IPS DF 6.9 (cell line): ENCODE measurements at places on chromosomes 1 and 21.

DNA sequence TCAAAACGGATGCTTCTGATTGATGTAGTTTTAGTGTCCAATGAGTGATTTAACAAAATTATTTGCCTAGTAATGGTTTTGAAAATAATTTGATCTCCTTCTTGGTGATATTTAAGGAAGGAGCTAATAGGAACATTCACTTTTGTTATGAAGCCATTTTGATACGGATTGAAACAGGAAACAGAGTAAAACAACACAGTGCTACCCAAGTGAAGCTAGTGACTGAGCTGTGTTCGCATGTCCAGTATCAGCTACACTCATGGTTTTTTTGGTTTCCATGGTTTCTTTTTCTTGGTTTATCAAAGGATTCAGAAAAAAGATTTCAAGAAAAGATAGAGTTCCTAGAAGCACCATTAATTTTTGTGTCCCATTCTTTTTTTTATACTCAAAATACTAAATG lies 40.1 kb upstream of the PLEKHO1 start:
- no peak for DNase-seq

DNA sequence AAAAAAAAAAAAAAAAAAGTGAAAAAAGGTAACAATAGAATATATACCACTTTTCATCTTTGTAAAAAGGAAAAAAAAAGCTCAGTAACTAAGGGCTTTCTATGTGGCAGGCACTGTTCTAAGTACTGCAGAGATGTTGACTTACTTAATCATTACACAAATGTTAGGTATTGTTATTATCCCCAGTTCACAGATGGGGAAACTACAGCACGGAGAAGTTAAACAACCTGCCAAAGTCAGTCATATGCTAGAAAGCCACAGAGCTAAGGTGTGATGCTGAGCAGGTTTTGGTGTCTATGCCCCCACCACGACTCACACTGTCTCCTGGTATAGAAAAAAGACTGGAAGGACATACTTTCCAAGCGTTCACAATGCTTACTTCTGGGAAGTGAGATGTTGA lies 6.6 kb upstream of the PNRC2 start:
- no peak for DNase-seq

- no peak for DNase-seq
Observed at GRCh38 chr1:193256019-193256418, 69.6 kb upstream of the B3GALT2 start.

- no peak for DNase-seq
Observed at GRCh38 chr1:66443793-66444192, 90.2 kb upstream of the SGIP1 start.

GRCh38 chr1:66439031-66439740 lies 94.8 kb upstream of the SGIP1 start:
- DNase-seq = no peak

- no peak for DNase-seq
Observed at GRCh38 chr1:66334318-66334717, 199.6 kb upstream of the SGIP1 start.

DNA sequence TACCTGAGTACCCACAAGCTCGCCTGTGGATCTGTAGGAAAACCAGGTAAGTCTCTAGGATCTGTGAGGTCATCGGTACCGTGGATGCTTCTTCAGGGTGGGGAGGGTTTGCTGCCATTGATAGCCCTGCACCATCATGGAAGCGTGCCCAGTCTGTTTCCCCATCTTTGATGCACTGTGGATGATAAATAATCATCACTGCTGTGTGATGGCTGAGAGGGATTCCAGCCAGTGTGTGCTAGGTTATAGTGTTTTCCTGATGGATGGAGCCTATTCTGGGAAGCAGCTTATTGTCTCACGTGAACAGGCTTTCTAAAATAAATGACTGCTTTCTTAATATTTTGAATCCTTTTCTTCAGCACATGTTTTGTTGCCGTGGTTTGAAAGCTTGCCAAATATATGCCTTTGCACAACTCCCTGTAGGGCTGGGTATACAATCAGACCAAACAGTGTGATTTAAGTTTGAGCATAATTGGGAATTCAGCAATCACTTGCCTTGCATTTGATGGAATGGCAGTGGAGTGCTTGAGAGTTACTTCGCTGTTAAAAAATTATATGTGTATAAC lies 113.8 kb downstream of the CAMTA1 start:
- no peak for DNase-seq

DNA sequence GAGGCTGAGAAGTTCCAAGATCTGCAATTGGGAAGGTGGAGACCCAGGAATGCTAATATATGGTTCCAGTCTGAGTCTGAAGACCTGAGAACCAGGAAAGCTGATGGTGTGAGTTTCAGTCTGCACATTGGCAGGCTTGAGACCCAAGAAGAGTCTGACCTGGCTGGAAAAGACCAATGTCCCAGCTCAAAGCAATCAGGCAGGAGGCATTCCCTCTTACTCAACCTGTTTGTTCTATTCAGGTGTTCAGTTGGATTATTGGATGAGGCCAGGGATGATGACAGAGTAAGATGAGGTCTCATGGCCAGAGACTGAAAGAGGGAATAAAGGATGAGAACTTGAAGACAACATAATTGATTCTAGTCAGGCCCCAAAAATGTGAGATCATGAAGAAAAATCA lies 50.1 kb downstream of the SPATA46 start:
- DNase-seq = no peak

DNA sequence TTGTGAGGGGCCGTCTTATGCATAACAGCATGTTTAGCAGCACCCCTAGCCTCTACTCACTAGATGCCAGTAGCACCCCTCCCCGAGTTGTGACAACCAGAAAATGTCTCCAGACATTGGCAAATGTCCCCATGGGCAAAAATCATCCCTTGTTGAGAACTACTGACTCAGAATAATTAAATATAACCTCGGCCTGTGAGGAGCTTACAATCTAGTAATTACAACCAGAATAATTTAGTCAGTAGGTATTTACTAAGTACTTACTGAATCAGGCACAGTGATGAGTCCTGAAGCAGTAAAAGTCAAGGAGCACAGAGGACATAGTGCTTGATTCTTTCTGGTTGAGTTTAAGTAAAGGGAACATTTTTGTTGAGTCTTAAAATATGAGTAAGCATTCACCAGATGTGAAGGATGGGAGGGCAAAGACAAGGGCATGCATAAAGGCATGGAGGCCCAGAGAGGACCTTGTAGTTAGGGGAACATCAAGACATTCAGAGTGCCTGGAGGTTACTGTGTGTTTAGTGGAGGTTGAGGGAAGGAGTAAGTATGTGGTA lies 44.1 kb upstream of the KCNQ4 start:
- DNase-seq = no peak

- DNase-seq = no peak
Observed at GRCh38 chr1:7426780-7427604, 344.1 kb upstream of the VAMP3 start.

DNA sequence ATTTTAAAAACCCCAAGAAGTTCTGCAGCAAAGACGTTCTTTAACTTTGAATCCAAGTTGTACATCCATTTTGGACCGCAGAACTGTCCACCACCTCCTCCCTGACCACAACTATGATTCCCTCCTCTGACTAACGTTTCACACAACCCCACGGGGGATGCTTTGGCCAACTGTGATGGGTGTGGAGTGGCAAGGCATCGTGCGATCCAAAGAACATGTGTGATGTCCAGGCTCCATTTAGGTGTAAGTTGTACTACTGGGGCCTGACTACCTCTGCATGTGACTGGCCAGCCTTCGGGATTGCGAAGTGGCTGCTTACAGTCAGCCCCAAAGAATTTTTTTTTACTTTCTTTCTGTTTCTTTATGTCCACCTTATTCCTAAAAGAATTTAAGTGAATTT lies 6.7 kb downstream of the KCNJ15 start:
- DNase-seq = no peak

GRCh38 chr1:230390371-230390770 lies 35.8 kb downstream of the PGBD5 start:
- no peak for DNase-seq

DNA sequence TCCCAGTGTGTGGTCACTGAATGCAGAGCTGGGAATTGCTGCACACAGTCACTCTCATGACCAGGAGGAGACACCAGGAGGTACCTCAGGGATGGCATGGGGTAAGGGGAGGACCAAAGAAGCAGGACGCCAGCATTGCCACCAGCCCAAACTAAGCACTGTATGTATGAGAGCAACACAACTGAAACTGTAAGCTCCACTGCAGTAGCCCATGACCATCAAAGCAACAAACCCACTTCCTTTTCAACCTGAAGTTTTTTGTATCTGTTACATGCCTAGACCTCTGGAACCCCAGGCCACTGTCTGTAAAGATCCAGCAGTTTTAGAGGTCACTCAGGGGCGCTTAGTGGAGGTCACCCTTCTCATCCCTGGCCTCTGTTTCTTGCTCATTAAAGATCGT lies 164.3 kb downstream of the SETD4 start:
- no peak for DNase-seq

DNA sequence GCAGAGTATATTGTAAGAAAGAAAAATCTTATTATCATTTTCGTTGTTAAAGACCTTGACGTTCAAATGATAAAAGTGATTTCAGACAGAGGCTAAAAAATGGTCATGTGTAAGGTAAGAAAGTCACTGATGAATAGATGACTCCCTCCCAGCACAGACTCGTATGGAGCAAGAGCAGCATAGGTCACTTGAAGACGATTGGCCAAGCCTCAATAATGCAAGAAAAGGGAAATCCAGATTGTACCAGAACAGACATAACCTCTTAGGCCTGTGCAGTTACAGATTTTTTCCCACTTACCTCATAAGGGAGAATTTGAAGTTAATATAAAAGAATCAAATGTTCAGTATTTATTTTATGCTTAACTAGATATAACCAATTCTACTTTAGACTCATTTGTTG lies 16.3 kb upstream of the OLFML2B start:
- DNase-seq = no peak

DNA sequence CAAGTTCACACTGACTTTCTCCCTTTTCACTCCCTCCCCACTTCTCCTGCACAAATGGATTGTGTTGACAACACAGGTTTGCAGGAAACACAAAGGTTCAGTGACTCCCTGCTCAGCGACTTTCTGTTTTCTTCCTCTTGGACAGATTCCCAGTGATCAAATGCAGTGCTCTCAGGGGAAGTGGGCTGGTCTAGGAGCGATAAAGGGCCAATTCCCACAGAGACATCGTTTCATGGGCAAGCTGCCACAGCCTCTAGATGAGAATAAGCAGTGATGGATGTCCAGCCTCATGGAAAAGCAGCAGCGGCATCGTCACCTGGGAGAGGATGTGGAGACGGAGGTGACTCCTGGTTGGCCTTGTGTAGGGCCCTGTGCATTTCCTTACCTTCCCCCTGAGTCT lies 30.6 kb downstream of the FYB2 start:
- no peak for DNase-seq

DNA sequence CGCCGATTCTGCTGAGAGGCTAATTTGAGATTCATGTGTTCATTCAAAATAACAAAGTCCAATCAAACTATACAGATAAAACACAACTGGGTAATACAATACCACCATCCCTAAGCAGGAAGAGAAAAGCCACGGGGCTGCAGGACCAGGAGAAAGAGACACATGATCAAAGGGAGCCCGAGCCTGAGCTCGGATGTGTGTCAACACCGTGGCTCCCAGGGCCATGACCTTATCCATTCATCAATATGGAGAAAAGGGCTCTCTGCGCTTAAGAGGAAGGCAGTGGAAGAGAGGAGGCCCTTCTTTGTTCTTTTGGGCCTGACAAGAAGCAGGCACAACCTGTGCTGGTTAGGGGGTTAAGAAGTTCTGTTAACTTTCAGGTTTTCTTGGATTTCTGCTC lies 56.7 kb downstream of the HUNK start:
- no peak for DNase-seq

DNA sequence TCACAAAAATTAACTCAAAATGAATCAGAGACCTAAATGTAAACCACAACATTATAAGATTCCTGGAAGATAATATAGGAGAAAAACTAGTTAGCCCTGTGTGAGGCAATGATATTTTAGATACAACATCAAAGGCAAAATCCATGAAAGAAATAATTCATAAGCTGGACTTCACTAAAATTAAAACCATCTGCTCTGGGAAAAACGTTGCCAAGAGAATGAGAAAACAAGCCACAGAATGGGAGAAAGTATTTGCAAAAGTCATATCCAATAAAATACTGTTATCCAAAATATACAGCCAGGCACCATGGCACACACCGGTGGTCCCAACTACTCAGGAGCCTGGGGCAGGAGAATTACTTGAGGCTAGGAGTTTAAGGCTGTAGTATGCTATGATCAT lies 70.3 kb downstream of the SYF2 start:
- no peak for DNase-seq

- no peak for DNase-seq
Observed at GRCh38 chr1:11285883-11286734, 13.1 kb downstream of the UBIAD1 start.

DNA sequence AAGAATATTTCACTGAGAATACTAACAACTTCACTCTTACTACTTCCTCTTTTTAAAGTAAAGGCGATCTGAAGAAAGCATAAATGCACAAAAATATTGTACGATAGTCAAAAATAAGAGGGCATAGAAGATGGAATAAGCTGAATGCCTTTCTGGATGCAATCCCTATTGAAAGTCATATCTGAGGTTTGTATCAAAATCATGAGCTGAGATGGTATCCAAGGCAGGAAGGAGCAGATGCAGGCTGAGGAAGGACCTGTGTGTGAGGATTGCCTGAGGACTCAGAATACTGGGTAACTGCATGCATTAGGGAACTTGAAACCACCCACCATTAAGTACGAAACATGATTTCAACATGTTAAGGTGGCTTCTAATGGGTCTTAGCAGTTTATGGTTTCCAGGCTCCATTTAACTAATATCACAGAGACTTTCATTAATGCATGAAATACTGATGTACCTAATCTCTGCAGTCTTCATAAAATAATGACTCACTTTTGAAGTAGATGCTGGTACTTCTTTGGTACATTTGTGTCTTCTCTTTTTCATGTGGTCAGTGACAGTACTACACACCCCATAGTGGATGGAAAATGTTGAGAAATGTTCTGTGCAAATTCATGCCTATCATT lies 29.6 kb upstream of the RGS1 start:
- no peak for DNase-seq
